Smooth muscle cell of trachea (primary cell): ENCODE measurements at places on chromosomes 4 and X. TPM values are rescaled to one million over a fixed set of nuclear protein-coding genes. Genes with fewer than 3 reads are reported as not detected.

TCEAL1 gene
- total RNA-seq: 20.5 and 30.8 TPM in 2 replicates

HSD17B13 gene
- 0.15 and 0.17 TPM in 2 replicates for total RNA-seq

FAM47C gene
- not detected in 2 replicates for total RNA-seq

ERAS gene
- not detected in 2 replicates for total RNA-seq
